ENCODE measurements at places on chromosomes 11 and 22. TPM values are rescaled to one million over a fixed set of nuclear protein-coding genes. Genes with fewer than 3 reads are reported as not detected.

The CHRM1 gene
- not detected for total RNA-seq

The TESMIN gene
- total RNA-seq = not detected

The LMNTD2 gene
- 0.81 TPM for total RNA-seq

The PVALB gene
- not detected for total RNA-seq

The CARD18 gene
- total RNA-seq = not detected

The UCP3 gene
- total RNA-seq = not detected

The STK33 gene
- total RNA-seq = 2.7 TPM

The TNNI2 gene
- not detected for total RNA-seq

The KMT5B gene
- 14.8 TPM for total RNA-seq

The SLC37A2 gene
- total RNA-seq = 0.18 TPM

The MYRF gene
- 2.3 TPM for total RNA-seq

The IRAG1 gene
- total RNA-seq = 3.1 TPM

The GLYATL1 gene
- 2.0 TPM for total RNA-seq

The IL17REL gene
- not detected for total RNA-seq

The FIBP gene
- 101 TPM for total RNA-seq

The IGSF9B gene
- not detected for total RNA-seq

All from cardiac atrium fibroblast (primary cell).